ENCODE measurements at places on chromosomes 11 and 22.

GRCh38 chr11:78424334-78425270 lies 7.0 kb upstream of the GAB2 start:
- DNase-seq: no peak

- DNase-seq: no peak
These were observed 3.6 kb downstream of the CLTCL1 start for GRCh38 chr22:19287889-19288288.

DNA sequence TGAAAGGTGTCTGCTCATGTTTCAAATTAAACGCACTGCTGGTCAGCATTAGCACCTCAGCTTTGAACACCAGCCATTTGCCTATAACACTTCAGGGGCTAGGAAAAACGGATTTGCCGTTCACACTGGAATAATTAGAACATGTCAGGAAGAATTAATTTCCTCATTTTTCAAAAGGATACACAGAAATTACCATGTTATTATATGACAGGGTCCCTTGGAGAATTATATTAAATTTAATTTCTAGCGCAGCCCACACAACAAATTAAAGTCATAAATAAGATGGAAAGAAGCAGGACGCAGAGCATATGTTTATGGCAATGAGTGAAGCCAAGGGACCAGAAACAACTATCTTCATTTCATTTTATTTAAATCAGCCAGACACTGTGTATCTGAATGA lies 83.8 kb upstream of the SOX6 start:
- no peak for DNase-seq

GRCh38 chr22:24474221-24474620 lies 20.9 kb upstream of the UPB1 start:
- no peak for DNase-seq

DNA sequence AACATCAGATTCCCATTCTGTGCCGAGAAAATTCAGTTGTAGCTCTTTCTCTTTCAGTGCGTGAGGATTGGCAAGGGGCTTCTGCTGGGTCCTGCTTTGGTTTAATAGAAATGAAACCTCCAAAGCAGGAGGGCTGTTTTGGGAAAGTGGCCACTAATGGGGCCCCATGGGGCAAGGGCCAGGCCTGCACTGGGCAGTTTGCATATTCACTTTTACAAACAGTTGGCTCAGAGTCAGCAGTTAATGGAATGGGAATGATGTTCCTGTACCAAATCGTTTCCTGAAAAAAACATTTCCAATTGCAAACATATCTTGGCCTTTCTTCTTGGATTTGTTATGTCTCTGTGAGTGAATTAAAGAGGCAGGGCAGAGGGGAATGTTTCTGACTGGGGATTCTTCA lies 92.1 kb downstream of the PARVA start:
- DNase-seq: no peak

GRCh38 chr11:41040474-41040873 lies 419.0 kb downstream of the LRRC4C start:
- no peak for DNase-seq

GRCh38 chr11:38384568-38384967 lies 1786.5 kb upstream of the RAG2 start:
- no peak for DNase-seq

- no peak for DNase-seq
These were observed 20.8 kb downstream of the TREH start for GRCh38 chr11:118658429-118659313.

DNA sequence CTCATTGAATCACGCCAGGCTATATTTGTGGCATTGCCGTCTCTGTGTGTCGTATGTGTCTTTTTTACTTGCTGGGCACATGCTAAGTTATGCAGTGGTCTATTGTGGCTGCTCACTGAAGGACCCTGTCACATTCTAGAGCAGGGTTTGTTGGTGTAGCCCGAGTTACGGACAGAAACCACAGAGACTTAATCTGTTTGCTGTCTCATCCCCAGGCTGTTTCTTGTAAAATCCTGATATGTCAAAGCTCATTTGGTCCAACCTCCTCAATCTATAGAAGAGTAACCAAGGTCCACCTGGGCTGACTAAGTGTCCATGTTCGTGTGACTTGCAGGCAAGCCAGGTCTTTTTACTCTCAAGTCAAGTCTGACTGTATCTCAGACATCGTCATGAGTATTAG lies 5.0 kb downstream of the DPF2 start:
- DNase-seq: no peak

DNA sequence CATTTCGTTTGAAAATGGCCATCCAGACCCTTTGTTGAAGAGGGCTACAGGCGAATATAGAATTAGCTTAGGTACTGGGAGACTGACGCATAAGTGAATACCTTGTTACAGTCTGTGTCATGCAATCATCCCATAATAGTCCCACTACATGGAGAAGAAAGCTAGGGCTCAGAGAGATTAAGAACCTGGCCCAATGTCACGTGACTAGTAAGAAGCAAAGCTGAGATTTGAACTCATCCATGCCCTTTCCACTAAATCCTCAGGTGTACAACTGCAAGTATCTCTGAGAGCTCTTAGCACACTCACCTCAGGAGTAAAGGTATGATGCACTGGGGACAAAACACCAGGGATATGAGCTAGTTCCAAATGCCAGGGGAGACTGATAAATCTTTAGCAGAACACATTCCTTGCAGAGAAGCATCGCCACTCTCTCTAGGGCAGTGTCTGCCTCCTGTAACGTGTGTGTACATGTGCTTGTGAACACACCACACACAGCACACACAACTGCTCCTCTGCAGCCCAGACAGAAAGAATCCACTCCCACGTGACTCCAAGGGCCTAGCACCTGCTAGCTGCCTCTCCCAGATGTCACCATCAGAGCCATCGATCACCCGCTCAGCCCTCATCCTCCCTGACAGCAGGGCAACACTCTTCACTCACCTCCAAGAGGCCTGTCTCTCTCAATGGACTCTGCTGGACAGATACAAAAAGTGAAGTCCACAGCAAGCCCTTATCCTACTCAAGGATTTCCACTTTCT lies 402.8 kb downstream of the NXPE2 start:
- no peak for DNase-seq

- no peak for DNase-seq
These were observed 1.8 kb downstream of the SLC25A1 start for GRCh38 chr22:19176732-19177131.

GRCh38 chr11:111633248-111633647 lies 31.0 kb downstream of the SIK2 start:
- no peak for DNase-seq

DNA sequence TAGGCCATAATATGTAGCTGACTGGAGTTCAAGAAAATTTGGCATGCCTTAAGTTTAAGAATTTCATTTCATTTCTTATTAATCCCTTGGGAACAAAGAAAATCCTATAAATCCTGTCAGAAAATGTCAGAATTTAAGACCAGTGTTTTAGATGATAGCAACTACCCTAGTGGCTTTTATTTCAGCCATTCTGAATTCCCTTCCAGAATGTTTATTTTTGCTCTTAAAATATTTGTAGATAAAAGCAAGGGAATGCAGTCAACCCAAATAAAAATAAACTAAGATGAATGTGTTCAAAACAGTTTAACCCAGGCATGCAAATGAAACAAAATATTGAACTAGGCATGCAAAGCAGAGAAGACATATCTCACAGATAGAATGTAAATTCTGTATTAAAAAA lies 356.9 kb upstream of the LRRC4C start:
- no peak for DNase-seq

DNA sequence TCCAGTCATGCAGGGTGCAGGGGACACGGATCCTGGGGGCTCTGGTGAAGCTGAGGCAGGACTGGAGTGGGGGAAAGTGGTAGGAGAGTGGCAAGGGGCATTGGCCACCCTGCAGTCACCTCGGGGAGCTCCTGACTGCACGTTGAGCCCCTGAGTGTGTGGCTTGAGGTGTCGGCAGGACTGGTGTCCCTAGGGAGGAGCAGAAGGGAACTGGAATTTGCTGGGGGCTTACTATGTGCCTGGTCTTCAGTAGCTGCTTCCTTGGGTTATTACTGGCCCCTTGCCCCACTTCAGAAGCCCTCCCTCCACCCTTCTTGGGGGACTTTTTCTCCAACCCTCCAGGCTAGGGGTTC lies 31.5 kb downstream of the IFT27 start:
- no peak for DNase-seq

- no peak for DNase-seq
These were observed 211.3 kb downstream of the MYO18B start for GRCh38 chr22:25953276-25953675.

DNA sequence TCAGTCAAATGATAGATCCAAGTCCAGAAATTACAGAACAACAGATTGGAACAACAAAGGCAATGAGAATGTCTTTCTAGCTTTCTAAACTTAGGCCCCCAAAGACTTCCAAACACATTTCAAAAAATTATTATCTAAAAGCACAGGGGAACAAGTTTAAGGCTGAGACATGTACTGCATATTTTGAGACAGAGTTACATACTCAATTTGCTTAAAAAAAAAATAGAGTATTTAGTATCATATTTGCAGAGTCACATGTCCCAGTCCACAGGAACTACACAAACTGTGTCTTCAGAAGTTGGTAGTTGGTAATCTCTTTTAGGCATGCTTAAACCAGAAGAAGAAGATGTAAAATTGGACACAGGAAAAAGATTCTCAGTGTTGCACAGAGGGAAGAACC lies 127.2 kb downstream of the MAML2 start:
- no peak for DNase-seq

DNA sequence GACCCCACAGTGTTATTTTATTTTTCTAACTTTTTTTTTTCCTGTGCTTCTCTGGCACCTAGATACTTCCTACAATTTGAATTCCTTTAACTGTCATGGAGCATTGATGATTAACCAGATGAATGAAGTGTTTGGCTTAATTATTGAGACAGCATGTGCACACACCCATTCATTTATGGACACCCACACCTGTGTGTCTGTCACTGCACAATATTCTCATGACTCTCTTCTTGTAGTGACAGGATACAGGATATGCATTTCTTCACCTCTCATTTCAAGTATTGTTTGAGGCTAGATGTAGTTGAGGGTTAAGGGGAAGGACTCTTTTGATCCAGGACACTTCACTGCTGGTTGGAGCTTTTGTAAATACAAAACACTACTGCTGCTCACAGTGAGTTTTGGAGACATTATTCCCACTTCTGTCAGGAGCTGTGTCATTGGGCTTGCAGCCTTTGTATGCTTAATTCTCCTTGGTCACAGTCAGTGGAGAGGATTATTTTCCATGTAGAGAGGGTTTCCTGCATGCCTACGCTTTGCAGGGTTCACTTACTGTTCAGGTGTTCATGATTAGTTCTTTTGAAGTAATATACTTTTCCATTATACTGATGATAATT lies 33.5 kb downstream of the SPECC1L start:
- DNase-seq: no peak
